Esophagus squamous epithelium (tissue), 5 donors: ENCODE measurements at places on chromosomes 2 and 18.

GRCh38 chr2:227613272-227613660 lies 1.4 kb downstream of the SCYGR3 start:
- H3K4me1 ChIP-seq = no peaks in the 10 kb centered on the region
- no peaks in the 10 kb centered on the region for H3K36me3 ChIP-seq
- no peak for DNase-seq
- no peaks in the 10 kb centered on the region for H3K27me3 ChIP-seq

- no peaks in the 10 kb centered on the region for H3K27me3 ChIP-seq
- peak overlapping the region; percentile 47 for H3K27ac ChIP-seq
- H3K4me3 ChIP-seq = no peak overlapping the region
These were observed 55.9 kb downstream of the UNC50 start for GRCh38 chr2:98664323-98664722.

GRCh38 chr2:114843963-114844362 lies 401.5 kb downstream of the DPP10 start:
- H3K27me3 ChIP-seq = no peaks in the 10 kb centered on the region
- DNase-seq = no peak
- no peak overlapping the region for H3K27ac ChIP-seq
- H3K4me1 ChIP-seq = no peaks in the 10 kb centered on the region
- H3K36me3 ChIP-seq = no peaks in the 10 kb centered on the region

- no peak for DNase-seq
- H3K4me1 ChIP-seq = peaks cover 23% of the 10 kb centered on the region
- peaks cover 12% of the 10 kb centered on the region for H3K27me3 ChIP-seq
- H3K36me3 ChIP-seq = no peaks in the 10 kb centered on the region
These were observed 136.1 kb downstream of the GCA start for GRCh38 chr2:162480067-162480466.

- no peak overlapping the region for H3K4me3 ChIP-seq
- peaks cover 18% of the 10 kb centered on the region for H3K27me3 ChIP-seq
- no peak for DNase-seq
- no peak overlapping the region for H3K27ac ChIP-seq
- H3K36me3 ChIP-seq = no peaks in the 10 kb centered on the region
- peaks cover 20% of the 10 kb centered on the region for H3K4me1 ChIP-seq
These were observed 140.0 kb upstream of the CYP1B1 start for GRCh38 chr2:38215993-38216392.

- H3K27ac ChIP-seq = no peak overlapping the region
- no peak for DNase-seq
- no peaks in the 10 kb centered on the region for H3K36me3 ChIP-seq
These were observed 5.3 kb downstream of the BCL2 start for GRCh38 chr18:63314062-63314790.

DNA sequence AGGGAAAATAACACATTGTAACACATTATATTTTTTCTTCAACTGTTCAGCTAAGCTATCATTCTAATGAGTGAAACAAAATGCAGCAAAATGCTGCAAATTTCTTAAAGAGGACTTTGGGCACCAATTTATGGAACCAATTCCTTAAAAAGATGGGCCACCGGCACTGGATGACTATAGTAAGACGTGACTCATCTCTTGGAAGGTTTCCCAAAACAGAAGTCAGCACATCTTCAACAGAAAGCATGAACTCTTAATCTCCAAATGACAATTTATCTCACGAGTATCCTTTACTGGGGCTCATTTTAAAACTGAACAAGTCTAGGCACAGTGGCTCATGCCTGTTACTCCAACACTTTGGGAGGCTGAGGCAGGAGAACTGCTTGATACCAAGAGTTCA lies 213.4 kb downstream of the CDH20 start:
- no peaks in the 10 kb centered on the region for H3K36me3 ChIP-seq
- no peak overlapping the region for H3K4me3 ChIP-seq
- DNase-seq = no peak
- no peak overlapping the region for H3K27ac ChIP-seq
- H3K4me1 ChIP-seq = peaks cover 32% of the 10 kb centered on the region

GRCh38 chr18:59799383-59800015 lies 100.3 kb upstream of the PMAIP1 start:
- no peak overlapping the region for H3K4me3 ChIP-seq
- no peak for DNase-seq
- no peaks in the 10 kb centered on the region for H3K27me3 ChIP-seq
- H3K36me3 ChIP-seq = no peaks in the 10 kb centered on the region
- H3K4me1 ChIP-seq = no peaks in the 10 kb centered on the region
- H3K27ac ChIP-seq = no peak overlapping the region

DNA sequence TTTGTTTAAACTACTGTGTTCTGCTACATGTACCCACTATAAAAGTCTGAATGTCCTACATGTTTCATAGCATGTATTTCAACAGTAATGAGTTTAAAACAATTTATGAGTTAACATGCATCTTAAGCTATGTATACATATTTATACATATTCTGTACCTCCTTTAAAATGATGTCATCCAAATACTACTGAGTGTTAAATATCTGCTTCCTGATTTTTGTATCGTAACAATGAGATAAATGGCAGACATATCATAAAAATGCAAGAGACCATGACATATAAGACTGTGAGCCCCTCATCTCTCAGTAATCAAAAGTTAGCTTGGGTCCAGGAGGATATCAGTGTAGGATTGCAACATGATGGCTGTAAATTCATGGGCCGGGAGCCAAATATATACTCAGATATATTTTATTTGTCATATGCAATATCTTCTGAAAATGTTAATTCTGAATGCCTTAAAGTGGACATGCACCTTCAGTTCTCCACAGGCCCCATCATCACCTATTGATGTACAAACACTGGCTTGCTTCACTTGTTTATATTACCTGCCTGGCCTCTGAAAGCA lies 3.6 kb downstream of the COL5A2 start:
- DNase-seq = no peak
- no peaks in the 10 kb centered on the region for H3K4me1 ChIP-seq
- no peaks in the 10 kb centered on the region for H3K27me3 ChIP-seq
- H3K27ac ChIP-seq = no peak overlapping the region
- H3K36me3 ChIP-seq = no peaks in the 10 kb centered on the region

- no peak overlapping the region for H3K4me3 ChIP-seq
- H3K27me3 ChIP-seq = no peaks in the 10 kb centered on the region
- no peaks in the 10 kb centered on the region for H3K36me3 ChIP-seq
- peak overlapping the region; percentile 89 for H3K27ac ChIP-seq
- DNase-seq = no peak
These were observed 178.5 kb downstream of the HDAC4 start for GRCh38 chr2:239222312-239222660.

- H3K36me3 ChIP-seq = no peaks in the 10 kb centered on the region
- DNase-seq = no peak
- H3K27ac ChIP-seq = no peak overlapping the region
- H3K27me3 ChIP-seq = no peaks in the 10 kb centered on the region
- H3K4me1 ChIP-seq = no peaks in the 10 kb centered on the region
These were observed 506.6 kb upstream of the SPHKAP start for GRCh38 chr2:228688007-228688645.

- no peak overlapping the region for H3K27ac ChIP-seq
- H3K36me3 ChIP-seq = no peaks in the 10 kb centered on the region
- H3K27me3 ChIP-seq = no peaks in the 10 kb centered on the region
- no peaks in the 10 kb centered on the region for H3K4me1 ChIP-seq
- H3K4me3 ChIP-seq = no peak overlapping the region
These were observed 181.1 kb upstream of the PGAP1 start for GRCh38 chr2:197107291-197108269.

- DNase-seq = no peak
- no peak overlapping the region for H3K4me3 ChIP-seq
- H3K27ac ChIP-seq = no peak overlapping the region
These were observed 481.6 kb upstream of the ACVR2A start for GRCh38 chr2:147363181-147363580.

- H3K4me1 ChIP-seq = no peaks in the 10 kb centered on the region
- H3K27me3 ChIP-seq = no peaks in the 10 kb centered on the region
- no peak overlapping the region for H3K27ac ChIP-seq
These were observed 43.3 kb downstream of the NFATC1 start for GRCh38 chr18:79438898-79439627.

- no peaks in the 10 kb centered on the region for H3K27me3 ChIP-seq
- H3K4me3 ChIP-seq = no peak overlapping the region
- no peak overlapping the region for H3K27ac ChIP-seq
These were observed 36.9 kb upstream of the FZD7 start for GRCh38 chr2:201996679-201997314.

DNA sequence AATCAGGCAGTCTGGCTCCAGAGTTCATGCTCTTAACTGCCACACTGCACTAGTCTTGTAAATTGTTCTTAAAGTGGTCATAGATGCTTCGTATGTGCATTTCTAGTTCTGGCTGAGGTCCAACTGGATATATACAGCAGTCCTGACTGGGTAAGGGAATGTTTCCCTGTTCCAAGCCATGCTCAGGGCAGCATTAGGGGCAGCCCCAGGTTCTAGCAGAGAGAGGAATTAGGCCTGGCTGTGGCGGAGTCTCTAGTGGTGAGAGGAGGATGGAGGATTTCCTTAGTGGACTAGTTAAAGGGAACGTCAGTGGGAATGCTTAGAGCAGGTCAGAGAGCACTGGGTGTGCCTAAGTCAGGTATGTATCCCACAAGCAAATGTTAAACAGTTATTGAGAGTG lies 28.0 kb downstream of the UBE2E3 start:
- no peak overlapping the region for H3K4me3 ChIP-seq
- no peaks in the 10 kb centered on the region for H3K27me3 ChIP-seq
- no peaks in the 10 kb centered on the region for H3K36me3 ChIP-seq
- H3K4me1 ChIP-seq = no peaks in the 10 kb centered on the region
- no peak overlapping the region for H3K27ac ChIP-seq

DNA sequence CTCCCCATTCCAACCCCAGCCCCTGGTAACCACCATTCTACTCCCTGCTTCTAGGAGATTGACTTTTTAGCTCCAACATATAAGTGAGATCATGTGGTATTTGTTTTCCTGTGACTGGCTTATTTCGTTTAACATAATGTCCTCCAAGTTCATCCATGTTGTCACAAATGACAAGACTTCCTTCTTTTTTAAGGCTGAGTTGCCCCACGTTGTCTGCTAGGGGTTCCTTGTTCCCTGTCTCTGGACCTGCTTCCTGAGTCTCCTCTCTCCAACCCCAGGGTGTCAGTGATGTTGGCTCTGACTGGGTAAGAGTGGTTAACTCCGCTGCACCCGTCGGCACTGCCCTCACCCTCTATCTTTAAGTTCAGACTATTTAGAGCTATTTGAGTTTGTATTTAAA lies 175.2 kb downstream of the SH3RF3 start:
- DNase-seq = no peak
- no peaks in the 10 kb centered on the region for H3K27me3 ChIP-seq
- H3K36me3 ChIP-seq = no peaks in the 10 kb centered on the region
- no peak overlapping the region for H3K4me3 ChIP-seq

DNA sequence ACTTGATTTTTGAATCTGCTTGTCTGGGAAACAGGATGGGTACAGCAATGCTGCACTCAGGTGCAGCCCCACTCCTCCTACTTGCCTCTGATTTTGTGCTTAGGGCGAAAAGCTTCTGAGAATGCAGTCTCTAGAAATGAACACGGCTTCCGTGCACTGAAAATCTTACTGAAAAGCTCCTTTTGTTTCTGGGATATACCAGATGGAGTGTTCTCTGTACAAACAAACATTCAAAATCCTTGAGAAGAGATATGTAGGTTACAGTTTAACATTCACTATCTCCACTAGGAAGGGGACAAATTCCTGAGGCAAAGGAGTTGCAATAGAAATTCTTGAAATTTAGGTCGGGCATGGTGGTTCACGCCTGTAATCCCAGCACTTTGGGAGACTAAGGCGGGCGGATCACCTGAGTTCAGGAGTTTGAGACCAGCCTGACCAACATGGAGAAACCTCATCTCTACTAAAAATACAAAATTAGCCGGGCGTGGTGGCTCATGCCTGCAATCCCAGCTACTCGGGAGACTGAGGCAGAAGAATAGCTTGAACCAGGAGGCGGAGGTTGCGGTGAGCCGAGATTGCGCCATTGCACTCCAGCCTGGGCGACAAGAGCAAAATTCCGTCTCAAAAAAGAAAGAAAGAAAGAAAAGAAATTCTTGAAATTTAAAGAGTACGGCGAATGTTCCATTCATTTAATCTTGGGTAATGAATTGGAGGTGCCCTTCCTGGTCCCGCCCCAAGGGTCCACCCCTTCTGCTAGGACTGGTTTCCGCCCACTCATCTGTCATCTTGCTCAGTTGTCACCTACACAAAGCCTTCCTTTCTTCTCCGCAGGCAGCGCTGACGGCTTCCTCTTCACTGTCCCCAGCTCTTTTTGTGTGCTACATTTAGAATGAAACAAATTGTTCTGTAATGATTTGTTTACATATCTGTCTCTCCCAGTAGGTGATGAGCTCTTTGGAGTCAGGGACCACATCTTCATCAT lies 92.4 kb downstream of the SOCS6 start:
- H3K36me3 ChIP-seq = no peaks in the 10 kb centered on the region
- peak overlapping the region; percentile 45 for H3K27ac ChIP-seq
- DNase-seq = no peak
- H3K27me3 ChIP-seq = no peaks in the 10 kb centered on the region

- no peak overlapping the region for H3K4me3 ChIP-seq
- DNase-seq = no peak
- H3K36me3 ChIP-seq = no peaks in the 10 kb centered on the region
- H3K4me1 ChIP-seq = no peaks in the 10 kb centered on the region
- H3K27ac ChIP-seq = no peak overlapping the region
These were observed 23.9 kb upstream of the CCDC68 start for GRCh38 chr18:54983041-54983686.

DNA sequence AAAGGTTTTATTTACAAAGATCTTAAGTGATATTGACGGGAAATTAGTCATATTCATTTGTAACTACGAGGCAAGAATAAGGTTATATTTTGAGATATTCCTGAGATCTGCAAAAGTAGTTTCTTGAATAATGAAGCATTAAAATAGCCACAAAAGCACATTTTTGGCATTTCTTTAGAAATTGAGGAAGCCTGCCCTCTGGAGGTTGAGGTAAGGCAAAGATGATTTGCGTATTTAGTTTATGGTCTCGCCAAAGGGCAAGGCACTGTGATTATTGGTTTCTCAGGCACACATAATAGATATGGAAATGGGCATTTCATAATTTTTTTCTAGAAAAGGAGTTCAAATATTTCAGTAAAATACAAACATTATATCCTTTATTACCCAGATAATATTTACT lies 143.7 kb upstream of the RPRM start:
- DNase-seq = no peak
- H3K27me3 ChIP-seq = no peaks in the 10 kb centered on the region
- no peaks in the 10 kb centered on the region for H3K4me1 ChIP-seq
- H3K27ac ChIP-seq = no peak overlapping the region
- H3K36me3 ChIP-seq = no peaks in the 10 kb centered on the region
- no peak overlapping the region for H3K4me3 ChIP-seq

DNA sequence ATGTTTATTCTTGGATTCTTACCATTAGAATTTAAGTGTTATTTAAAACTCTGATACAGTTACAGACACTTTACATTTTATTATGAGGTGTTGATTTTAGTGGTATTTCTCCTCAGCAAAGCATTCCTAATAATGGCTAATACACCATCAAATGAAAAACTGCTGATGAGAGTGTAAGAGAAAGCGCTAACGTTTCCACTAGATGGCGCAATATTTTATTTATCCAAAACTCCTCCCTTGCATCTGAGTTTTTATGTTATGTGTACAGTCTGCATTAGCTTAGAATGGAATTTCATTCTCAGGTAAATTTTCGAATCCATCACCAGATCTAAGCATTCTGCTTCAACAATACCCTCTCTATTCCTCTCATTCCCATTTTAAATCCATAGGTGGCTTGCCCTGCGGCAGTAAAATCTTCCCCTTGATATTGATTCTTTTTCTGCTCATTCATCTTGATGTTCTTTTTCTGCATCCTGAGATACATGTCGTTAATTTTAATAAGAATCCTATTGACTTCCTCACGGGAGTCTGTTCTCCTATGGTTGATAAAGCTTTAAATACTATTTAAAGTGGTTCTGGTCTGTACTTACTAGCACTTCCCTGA lies 53.9 kb downstream of the PRKRA start:
- no peaks in the 10 kb centered on the region for H3K36me3 ChIP-seq
- H3K27ac ChIP-seq = no peak overlapping the region
- H3K4me3 ChIP-seq = no peak overlapping the region
- H3K4me1 ChIP-seq = no peaks in the 10 kb centered on the region
- no peaks in the 10 kb centered on the region for H3K27me3 ChIP-seq
